ENCODE measurements at places on chromosomes 3 and 15.
A peak's percentile ranks its signal among the peaks of the same experiment; 100 is the strongest.

GRCh38 chr3:179321668-179322285 is 1.1 kb upstream of the ZNF639 start:
- no peak for DNase-seq
- peaks cover 45% of the 10 kb centered on the region for H3K4me1 ChIP-seq
- H3K4me3 ChIP-seq, result peak overlapping the region; percentile 80
- no peaks in the 10 kb centered on the region for H3K27me3 ChIP-seq
- peak overlapping the region; percentile 97 for H3K27ac ChIP-seq
- H3K36me3 ChIP-seq, result no peaks in the 10 kb centered on the region

GRCh38 chr3:40323946-40324345 is 14.4 kb downstream of the EIF1B start:
- no peak overlapping the region for H3K4me3 ChIP-seq
- H3K36me3 ChIP-seq, result no peaks in the 10 kb centered on the region
- no peaks in the 10 kb centered on the region for H3K27me3 ChIP-seq
- DNase-seq, result no peak
- H3K27ac ChIP-seq, result no peak overlapping the region
- H3K4me1 ChIP-seq, result no peaks in the 10 kb centered on the region

DNA sequence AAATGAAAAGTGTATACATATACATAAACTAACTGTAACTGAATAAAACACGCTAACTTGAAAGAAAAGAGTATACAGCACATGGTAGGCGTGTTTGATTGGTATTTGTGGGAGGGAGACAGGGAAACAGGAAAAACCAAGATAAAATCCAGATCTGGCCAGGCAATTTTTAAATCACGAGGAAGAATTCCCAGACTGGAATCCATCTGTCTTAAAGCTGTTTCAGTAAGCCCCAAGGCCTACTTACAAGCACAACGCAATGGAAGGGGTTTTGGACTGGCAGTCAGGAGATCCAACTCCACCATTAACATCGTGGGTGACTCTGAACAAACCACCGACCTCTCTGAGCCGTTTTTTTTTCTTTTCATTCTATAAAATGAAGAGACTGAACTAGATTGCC is 195.8 kb downstream of the OSBPL10 start:
- no peak overlapping the region for H3K27ac ChIP-seq
- H3K4me1 ChIP-seq, result no peaks in the 10 kb centered on the region
- DNase-seq, result no peak
- H3K4me3 ChIP-seq, result no peak overlapping the region
- H3K27me3 ChIP-seq, result no peaks in the 10 kb centered on the region

DNA sequence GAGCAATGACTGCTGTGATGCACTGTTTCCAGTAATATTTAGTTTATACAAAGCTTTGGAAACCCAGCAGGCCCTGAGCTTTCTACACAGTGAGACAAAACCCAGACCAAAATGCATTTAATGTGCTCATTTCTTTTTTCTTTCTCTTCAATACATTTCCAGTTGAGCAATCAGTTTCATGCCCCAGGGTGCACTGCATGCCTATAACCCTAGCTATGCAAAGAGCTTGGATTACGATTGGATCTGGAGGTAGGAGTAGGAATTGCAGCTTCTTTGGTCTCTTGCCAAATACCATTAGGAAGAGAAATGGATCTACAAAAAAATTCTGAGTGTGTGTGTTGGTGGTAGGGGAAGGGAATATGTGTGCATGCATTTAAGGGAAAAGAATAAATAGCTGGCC is 1001.4 kb downstream of the SQOR start:
- no peaks in the 10 kb centered on the region for H3K4me1 ChIP-seq
- no peaks in the 10 kb centered on the region for H3K36me3 ChIP-seq
- H3K4me3 ChIP-seq, result no peak overlapping the region
- H3K27ac ChIP-seq, result no peak overlapping the region

DNA sequence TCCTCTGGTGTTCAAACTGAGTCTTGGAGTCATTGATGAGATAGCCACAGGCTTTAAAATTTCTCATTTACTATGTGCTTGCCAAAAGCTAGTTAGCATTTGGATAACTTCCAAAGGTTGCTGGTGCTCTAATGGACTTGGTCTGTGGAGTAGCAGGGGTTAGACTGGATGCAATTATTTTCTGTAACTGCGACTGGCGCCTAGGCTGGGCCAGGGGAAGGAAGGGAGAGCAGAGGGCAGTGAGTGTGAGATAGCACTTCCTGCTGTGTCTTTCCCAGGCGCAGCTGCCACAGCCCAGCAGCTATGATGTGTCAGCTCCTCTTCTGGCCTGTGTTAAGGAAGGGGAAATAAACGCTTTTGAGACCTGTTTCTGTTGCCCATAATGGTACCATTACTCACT is 98.6 kb downstream of the MYRIP start:
- H3K4me1 ChIP-seq, result peaks cover 14% of the 10 kb centered on the region
- no peaks in the 10 kb centered on the region for H3K27me3 ChIP-seq
- no peak overlapping the region for H3K27ac ChIP-seq
- no peaks in the 10 kb centered on the region for H3K36me3 ChIP-seq
- DNase-seq, result no peak
- H3K4me3 ChIP-seq, result no peak overlapping the region

DNA sequence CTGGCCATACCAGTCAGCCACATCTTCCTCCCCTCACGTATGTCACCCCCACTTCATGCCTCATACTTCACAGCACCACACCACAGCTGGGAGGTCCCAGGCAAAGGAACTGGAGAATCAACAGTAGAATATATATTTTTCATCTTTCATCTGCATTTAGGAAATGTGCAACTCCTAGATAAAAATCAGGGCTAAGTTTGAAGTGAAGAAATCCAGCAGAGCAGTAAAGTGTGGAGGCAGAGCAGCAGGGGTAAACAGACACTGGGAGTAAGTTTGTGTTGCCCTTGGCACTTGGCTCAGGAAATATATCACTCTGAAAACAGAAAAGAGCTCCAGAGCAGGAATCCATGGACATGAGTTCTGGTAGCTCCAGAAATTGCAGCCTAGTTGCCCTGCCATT is 2.8 kb upstream of the HERC1 start:
- no peaks in the 10 kb centered on the region for H3K27me3 ChIP-seq
- no peak overlapping the region for H3K27ac ChIP-seq
- DNase-seq, result no peak
- H3K36me3 ChIP-seq, result no peaks in the 10 kb centered on the region

Data from esophagus squamous epithelium (tissue), 5 donors.